ENCODE measurements at places on chromosomes 12 and 14.
A peak's percentile ranks its signal among the peaks of the same experiment; 100 is the strongest.

GRCh38 chr12:63319386-63319785 is 168.4 kb upstream of the AVPR1A start:
- peak; percentile 43 for DNase-seq

DNA sequence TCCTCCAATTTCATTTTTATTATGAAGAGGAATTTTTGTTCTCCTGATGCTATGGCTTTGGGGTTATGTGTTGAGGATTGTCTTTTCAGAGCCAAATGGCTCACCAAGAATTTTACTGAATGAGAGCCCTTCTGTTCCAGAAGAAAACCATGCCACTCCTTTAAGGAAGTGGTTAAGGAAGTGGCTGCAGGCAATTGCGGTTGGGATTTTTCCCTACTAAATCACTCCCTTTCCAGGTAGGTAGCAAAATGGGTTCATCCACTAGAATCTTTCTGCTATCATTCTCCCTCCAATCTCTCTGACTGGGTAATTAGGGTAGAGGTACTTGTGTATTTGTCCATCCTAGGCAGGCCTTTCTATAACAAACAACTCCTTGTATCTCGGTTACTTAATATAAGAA is 163.1 kb downstream of the TTC8 start:
- DNase-seq, result no peak

GRCh38 chr14:99700379-99700778 is 16.3 kb downstream of the CYP46A1 start:
- no peak for DNase-seq

GRCh38 chr14:64733321-64733720 is 29.1 kb downstream of the PLEKHG3 start:
- DNase-seq, result no peak

DNA sequence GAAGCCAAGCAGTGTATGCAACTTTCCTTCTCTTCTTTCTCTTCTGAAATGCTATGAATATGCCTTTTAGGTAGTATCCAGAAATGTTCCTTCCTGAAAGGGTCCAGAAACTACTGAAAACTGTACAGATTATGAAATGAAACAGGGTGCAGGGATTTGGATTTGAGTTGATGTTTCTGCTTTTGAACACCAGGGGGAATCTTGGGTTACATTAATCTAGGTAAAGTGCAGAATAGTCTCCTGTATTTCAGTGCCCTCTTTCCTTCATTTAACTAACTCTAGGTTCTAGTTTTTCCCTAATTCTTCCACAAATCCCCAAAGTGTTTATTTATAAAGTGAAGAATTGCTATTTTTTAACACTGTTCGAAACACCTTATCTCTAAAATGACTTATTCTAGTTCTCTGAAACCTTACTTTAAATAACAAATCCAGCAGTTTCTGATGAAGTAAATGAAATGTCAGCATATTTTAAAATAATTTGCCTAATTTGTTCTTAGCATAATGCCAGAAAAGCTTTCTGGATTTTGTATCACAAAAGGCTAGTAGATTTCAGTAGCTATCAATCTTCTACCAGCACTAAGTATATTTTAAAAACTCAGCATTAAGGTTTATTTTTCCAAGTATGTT is 111.9 kb downstream of the LRRK2 start:
- no peak for DNase-seq

DNA sequence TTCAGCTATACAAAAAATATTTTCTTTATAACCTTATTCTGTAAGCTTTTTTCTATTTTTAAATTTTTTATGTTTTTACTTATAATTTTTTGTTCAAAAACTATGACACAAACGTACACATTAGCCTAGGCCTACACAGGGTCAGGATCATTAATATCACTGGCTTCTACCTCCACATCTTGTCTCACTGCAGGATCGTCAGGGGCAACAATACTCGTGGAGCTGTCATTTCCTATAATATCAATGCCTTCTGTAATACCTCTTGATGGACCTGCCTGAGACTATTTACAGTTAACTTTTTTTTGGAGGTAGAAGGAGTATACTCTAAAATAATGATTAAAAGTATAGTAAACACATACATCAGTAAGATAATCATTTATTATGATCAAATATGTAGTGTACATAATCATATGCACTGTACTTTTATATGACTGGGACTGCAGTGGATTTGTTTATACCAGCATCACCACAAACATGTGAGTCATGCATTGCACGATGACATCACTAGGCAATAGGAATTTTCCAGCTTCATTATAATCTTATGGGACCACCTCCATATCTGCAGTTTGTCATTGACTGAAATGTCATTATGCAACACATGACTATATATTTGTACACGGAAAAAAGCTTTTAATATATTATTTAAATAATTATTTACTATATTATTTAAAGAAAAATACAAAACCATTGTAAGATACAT is 18.5 kb upstream of the PMCH start:
- DNase-seq, result no peak

- no peak for DNase-seq
Observed at GRCh38 chr12:132052196-132052932, 91.8 kb downstream of the DDX51 start.

DNA sequence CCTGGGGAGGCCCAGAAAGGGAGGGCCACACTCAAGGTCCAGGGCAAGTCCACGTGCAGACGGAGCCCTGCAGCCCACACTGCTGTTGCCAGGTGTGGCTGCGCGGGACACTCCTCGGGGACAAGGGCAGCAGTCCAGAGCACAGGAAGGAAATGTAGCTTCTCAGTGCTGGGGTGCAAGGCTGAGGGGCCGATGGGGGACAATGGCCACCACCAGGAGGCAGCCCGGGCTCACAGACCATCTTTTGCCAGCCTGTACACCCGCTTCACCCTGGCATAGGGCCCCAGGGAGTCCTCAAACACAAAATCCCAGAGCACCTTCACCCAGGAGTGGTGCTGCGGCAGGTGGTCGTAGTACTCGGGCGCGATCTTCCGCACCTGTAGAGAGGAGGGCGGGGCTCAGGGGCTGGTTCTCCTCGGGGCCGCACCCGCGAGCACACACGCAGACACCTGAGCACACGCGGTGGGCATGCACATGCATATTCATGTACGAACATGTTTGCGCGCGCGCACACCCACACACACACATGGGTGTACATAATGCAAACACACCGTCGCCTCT is 12.8 kb downstream of the DEGS2 start:
- no peak for DNase-seq

GRCh38 chr12:29992366-29992765 is 208.6 kb upstream of the TMTC1 start:
- DNase-seq, result no peak

DNA sequence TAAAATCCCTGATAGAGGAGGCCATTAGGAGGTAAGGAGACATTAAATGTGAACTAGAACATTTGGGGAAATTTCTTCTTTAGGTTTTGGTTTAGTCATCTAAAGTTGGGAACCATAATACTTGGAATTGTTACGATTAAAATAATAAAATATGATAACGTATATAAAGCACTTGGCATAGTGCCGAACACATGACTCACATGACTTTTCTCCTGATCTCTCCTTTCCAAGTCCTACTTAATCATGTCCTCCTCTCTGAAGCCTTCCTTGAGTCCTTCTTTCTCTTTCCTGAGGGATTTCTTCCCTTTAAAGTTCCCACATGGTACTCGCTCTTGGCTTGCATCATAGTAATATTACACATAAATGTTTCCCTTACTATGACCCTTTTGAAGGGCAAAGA is 20.0 kb downstream of the BEST3 start:
- DNase-seq, result no peak

DNA sequence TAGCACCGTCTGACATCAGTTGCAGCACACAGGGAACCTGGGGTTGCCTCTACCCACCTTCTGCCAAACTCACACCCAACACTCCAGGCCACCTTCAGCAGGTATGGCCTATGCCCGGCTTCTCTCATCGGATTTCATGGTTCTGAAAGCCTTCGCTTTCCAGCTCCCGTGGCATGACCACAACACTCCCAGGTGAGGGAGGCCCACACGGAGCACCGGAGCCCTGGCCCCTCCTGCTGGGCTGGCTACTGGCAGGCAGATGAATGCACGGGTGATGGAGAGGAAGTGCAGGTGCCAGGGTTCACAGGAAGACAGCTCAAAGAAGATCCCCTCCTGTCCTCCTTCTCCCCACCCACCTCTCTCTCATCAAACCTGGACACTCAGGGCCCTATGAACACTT is 37.2 kb downstream of the CACNA2D4 start:
- no peak for DNase-seq

- no peak for DNase-seq
Observed at GRCh38 chr14:54889919-54890318, 12.7 kb downstream of the GCH1 start.

DNA sequence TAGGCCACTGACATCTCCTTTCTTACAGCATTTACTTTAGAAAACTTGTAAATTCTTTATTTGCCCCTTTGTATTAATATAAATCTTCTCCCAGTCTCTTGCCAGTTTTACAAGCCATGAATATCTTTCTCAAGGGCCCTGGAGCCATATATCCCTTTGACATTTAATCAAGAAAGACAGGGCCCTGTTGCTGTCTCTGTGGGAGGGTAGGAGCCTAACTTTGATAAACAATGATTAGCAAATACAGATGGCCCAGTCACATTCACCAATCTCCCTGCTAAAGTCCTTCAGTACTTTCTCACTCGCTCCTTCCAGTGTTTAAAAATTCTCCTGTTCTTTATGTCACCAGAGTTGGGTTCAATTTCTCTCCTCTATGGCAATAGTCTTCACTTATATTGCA is 479.8 kb upstream of the USP15 start:
- DNase-seq, result no peak

DNA sequence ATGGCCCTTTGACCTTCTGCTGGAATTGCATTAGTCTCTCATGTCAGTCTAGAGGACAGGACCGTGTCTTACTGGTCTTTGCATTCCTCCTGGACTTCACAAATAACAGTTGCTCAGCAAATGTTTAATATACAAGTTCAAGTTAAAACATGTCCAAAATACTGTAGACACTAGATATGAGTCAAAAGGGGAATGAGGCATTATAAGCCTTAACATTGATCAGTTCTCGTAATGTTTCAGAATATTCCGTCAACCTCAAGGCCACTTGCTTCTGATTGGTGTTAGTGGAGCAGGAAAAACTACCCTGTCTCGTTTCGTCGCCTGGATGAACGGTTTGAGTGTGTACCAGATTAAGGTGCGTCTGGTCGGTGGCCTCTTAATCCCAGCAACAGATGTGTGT is 59.9 kb downstream of the HSP90AA1 start:
- no peak for DNase-seq

- no peak for DNase-seq
Observed at GRCh38 chr12:93056971-93057535, 128.0 kb upstream of the EEA1 start.

DNA sequence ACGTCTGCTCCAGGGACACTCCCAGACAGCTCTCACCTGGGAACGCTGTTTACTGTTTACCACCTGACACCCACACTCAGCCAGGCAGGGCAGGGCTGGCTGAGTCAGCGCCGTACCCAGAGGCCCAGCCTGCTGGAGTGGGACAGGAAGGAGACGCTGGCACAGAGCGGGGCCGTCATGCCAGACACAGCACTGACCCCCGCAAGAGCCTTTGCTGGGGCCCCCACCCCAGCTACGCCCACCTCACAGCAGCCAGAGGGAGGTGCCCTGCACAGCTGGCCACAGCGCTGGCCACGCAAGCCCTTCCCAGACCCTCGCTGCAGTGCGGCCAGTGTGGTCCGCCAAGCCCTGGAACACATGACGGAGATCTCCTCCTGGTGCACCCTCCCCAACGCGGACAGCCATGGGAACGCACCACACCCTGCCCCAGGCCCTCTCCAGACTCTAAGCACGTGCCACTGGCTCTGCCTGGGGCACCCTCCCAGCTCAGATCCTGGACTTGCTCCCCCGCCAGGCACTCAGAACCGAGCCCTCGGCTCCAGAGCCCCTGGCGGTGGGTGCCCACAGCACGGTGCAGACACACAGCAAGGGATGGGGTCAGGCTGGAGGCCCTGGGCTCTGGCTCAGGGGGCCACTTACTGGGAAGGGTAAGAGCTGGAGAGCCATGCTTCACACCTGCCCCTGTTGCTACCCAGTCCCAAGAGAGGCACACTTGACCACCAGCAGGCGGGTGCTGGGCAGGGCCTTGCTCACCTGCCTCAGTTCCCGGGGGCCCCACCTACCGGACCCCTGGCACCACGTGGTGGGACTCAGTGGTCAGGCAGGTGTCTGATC is 5.7 kb downstream of the AHNAK2 start:
- DNase-seq, result peak; percentile 87
